AG04450 (cell line): ENCODE measurements at places on chromosomes 13 and 19.

DNA sequence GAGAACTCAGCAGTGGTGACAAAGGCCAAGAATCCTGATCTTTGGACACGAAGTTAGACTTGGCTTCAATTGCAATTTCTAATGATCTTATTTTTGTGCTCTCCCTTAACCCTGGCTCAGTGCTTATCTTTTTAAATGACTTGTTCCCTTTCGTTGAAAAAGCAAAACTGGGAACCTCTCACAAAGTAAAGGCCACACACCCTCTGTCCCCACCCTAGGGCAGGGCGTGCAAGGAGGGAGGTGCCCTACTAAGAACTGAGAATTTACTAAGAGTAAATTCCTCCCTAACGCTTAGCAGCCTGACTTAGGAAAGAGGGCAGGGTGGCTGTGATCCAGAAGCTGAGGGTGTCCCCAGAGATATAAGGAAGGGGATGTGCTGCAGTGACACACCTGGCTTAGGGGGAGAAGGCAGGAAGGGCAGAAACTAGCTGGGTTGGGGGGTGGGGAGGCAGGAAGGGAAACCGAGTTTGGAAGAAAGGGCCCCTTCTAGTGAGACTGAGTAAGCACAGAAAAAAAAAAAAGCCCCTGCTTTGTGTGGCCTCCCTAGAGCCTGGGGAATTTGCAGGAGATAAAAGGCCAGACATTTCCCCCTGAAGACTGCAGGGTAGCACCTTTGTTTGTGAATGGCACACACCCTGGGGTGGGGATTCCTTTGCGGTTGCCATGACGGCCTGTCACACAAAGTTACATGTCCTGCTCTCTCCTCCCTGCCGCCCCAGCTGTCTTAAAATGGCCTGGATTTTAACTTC, 435.1 kb downstream of the EFNB2 start:
- DNase-seq: no peak

- peak; percentile 23 for DNase-seq
These were observed 2018.0 kb upstream of the PCDH20 start for GRCh38 chr13:63433546-63434150.

DNA sequence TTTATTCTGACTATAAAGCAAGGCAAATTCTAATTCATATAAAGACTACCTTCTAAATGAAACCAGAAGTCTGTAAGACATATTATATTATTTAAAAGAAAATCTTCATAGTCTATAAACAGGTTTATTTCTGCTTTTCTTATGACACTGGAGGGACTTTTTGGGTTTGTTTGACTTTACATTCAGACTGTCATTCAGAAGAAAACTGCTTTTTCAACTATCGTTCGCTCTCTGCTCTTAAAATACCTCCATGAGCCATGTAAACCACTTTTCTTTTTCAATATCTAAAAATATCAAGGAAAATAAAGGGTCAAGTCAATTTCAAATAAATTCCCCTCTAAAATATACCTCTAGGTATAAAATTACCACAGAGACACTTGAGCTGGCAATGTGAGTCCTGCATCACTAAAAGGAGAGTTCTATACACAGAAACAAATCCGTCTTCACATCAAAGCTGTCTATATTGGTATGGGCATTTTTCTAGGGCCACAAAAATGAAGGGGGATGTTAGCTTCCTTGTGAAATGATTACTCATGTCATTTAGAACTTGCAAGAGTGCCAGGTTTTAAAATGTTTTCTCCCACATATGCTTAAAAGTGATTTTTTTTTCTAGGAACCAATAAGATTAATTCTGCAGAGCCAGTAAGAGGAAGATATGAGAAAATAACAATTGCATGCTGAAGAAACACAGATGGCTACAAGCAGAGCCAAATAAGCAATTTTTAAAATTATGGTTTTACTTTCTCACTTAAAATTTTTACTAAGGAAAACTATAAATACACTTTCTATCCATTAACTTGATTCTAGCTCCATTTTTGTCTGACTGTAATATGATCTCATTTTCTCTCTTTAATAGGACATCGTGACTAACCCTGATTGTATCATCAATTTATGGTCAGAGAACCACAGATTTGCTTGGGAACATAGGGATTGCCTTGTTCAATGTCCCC, 181.8 kb downstream of the TBC1D4 start:
- DNase-seq: no peak

GRCh38 chr13:87887459-87888123, 216.4 kb downstream of the SLITRK5 start:
- no peak for DNase-seq

- peak; percentile 93 for DNase-seq
These were observed 8.1 kb downstream of the ALOX5AP start for GRCh38 chr13:30743319-30744055.

DNA sequence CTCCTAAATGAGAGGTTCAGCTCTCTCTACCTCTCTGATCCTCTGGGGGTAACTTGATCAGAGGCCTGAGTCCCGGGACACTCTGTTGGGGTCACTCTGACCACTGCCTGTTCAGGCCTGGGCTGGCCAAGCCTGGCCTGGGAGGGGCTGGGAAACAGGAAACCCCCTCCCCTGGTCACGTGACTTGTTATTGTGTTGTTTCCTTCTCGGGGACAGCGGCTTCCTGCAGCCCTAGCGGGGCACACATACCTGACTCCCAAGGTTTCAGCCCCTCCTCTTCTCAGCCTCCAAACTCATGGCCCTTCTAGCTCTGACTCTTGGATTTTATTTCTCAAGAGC, at the start of gene USHBP1:
TSS of gene USHBP1 (minus strand) at position 105 of the 339 bp plus-strand sequence. CDS start 446 bp downstream, outside the sequence.
- DNase-seq: no peak

DNA sequence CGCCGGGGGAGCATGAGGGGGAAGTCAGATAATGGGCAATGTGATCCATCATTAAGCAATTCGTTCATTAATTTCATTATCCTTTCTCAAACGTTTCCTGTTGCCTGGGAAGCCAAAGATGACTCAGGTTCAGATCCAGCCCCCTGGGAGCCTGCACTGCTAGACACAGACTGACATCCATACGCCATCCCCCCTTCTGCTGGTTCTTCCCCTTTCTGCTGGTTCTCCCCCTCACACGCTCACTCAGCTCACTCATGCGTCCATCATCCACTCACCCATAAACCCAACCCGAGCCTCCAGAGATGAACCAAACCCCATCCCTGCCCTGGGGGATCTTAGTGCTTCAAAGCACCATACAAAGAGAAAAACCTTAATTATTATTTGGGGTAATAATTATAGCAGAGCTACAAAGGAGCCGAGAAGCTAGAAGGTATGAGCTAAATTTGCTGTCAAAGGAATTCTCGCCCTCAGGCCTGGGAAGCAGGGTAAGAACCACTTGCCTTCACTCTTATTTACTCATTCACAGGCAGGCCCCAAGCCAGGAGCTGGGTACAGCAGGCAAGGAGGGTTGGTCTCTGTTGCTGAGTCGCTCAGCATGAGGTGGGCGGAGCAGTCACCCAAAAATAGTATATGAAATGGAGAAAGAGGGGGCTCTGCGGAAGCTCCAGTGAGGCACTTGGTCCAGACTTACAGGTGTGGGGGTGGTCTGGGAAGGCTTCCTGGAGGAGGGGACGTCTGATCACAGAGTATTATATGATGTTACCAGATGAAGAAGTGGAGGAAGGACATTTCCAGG, 7.0 kb upstream of the ZNF444 start:
- DNase-seq: no peak

DNA sequence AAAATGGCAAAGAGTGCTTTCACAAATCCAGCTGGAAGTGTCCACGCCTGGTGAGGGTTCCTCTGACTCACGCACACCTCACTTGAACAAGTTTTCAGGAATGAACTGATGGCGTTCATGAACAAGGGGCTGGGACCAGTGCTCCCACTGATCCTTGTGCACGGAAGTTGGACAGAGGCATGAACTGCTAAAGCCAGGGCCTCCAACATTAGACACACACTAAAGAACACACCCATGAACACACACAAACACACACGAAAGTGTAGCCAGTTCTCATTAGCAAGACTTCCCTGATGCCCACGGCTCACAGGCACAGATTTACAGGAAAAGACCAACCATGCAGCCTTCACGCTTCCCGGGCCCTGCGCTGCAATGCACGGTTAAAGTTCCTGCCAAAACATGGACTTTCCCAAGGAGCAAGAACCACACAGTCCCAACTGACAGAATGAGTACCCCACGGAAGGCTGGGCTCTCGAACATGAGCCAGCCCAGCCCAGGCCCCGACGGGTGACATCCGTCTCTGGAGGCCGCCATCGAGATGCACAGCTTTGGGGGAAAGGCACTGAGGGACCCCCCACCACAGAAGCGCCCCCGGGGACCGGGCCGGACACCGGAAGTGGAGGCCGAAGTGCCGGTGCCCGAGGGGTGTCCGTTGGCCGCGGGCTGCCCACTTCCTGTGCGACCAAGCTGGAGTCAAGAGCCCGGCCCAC, 808 bp downstream of the DNMT1 start:
- DNase-seq: no peak

DNA sequence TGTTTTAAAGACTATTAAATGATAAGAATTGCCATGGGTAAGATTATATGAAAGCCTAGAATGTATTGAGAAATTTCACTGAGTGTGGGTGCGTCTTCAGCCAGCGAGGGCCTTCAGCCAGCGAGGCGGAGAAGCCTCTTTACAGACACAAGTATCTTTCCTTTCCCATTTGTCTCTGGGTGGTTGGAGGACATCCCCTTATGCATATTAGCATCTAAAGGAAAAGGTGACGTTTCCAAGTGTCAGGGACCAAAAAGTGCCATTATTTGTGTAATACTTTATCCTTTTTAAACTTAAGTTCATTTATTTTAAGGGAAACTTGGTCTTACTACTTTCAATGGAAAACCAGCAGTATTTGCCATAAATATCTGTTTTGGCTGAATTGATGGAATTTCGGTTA, 22.2 kb downstream of the SMARCA4 start:
- no peak for DNase-seq

GRCh38 chr13:41019011-41019487, at the start of gene ELF1:
Gene ELF1, minus strand, starts transcription at chr13:41019316. Its CDS starts 37,262 bp downstream, at chr13:40982054.
- DNase-seq: no peak

- no peak for DNase-seq
These were observed 26.1 kb upstream of the TFDP1 start for GRCh38 chr13:113558461-113558860.

DNA sequence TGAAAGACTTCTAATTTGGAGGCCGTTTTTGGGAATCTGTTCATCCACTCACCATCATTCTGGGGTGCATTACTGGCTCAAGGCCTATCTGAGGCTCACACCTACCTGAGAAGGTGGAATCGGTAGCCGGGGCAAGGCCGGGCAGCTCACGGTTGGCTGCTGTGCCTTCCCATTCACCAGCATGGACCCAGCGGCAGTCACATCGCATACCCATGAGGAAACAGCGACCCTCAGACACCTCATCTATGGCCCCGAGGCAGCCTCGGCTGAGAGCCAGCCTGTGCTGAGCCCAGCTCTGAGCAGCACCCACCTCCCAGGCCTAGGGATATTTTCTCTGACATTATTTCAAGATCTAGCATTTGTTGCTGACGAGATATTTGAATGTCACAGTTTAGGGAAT, 130.5 kb downstream of the ATP11A start:
- DNase-seq: no peak

DNA sequence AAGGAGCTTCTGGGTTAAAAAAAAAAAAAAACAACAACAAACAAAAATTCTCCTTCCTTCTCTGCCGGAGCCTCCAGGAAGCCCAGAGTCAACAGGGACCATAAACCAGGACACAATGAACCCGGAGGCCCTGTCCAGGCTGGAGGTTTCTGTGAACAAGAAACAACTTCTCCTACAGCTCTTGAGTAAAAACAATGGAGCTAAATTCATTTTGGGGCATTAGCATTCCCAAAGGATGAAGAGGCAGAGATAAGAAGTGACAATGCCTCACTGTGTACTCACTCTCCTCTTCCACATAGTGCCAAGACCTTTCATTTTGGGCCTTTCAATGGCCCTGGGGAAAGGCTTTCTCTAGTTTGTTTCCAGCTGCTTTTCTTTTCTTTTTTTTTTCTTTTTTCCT, 9.0 kb downstream of the RHPN2 start:
- no peak for DNase-seq

DNA sequence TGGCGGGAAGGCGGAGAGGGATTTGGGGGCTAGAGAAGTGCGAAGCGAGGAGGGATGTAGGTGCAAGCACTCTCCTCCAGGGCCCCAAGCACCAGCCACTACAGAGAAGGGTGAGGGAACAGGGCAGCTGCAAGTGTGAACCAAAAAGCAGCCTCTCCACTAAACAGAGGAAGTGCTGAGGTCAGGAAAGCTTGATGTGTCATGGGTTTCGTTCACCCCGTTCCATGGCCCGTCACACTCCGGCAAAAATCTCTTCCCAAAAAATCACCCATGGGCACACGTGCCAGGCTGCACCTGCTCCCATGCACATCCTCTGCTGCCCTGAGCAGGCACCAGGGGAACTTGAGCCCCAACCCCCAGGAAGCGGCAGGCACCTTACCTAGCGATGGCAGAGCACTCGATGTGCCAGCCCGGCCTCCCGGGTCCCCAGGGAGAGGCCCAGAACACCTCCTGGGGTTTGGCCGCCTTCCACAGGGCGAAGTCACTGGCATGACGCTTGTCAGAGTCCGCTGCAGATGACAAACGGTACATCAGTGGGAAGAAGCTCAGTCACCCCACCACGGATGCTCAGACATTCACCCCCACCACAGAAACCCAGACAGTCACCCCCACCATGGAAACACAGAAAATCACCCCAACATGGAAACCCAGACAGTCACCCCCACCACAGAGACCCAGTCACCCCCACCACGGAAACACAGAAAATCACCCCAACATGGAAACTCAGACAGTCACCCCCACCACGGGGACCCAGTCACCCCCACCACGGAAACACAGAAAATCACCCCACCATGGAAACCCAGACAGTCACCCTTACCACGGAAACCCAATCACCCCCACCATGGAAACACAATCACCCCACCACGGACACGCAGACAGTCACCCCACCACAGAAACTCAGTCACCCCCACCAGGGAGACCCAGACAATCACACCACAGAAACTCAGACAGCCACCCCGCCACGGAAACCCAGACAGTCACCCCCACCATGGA, 29.0 kb downstream of the CARS2 start:
- no peak for DNase-seq

- DNase-seq: no peak
These were observed 7.4 kb upstream of the GIPR start for GRCh38 chr19:45660636-45661035.

GRCh38 chr19:14028901-14029300, 953 bp downstream of the RLN3 start:
- DNase-seq: no peak

DNA sequence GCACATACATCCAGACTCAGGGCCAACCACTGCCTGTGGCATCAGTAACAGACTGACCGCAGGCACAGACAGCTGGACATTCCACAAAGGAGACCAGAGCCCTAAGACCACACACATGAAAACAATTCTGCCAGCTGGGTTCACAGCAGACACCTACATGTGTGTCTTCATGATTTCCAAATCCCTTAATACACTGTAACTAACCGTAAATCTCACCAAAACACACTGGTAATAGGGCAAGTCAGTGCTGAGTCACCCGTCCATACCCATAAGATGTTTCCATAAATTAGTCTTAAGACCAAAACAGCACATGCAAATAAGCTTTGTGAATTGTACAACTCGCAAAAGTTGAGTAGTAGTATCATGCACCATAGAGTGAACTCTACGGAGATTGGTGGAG, 65.4 kb downstream of the TUBGCP3 start:
- DNase-seq: no peak
